ENCODE measurements at places on chromosomes 1 and 21. TPM values are rescaled to one million over a fixed set of nuclear protein-coding genes. Genes with fewer than 3 reads are reported as not detected.

FOXD3 gene
- total RNA-seq, result not detected

G0S2 gene
- not detected for total RNA-seq

C1orf87 gene
- not detected for total RNA-seq

GRCh38 chr21:31233711-31234110, 110.3 kb downstream of the TIAM1 start:
- DNase-seq, result no peak

DNA sequence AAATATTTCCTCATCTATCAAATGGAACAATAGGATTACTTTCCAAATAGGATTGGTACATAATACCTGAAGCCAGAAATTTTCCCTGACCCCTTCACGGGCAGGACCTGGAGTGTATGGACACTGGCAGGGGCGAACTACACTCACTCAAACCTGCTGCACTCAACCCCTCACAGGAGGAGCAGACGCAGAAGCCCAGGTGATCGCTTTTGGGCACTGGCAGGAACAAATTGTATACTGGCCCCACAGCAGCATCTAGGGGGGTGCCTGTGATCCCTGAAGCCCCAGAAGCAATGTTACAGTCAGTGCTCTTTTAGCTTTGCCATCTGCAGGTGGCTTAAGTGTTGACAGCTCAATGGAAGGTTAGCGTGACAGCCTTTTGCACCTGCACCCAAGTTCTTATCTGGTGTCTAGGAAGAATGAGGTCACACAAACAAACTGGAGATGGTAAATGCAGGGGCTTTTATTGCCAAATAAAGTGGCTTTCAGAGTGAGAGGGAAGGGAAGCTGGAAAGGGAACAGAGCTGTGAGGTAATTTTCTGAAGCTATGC, 199.2 kb upstream of the NEGR1 start:
- DNase-seq, result no peak

DNA sequence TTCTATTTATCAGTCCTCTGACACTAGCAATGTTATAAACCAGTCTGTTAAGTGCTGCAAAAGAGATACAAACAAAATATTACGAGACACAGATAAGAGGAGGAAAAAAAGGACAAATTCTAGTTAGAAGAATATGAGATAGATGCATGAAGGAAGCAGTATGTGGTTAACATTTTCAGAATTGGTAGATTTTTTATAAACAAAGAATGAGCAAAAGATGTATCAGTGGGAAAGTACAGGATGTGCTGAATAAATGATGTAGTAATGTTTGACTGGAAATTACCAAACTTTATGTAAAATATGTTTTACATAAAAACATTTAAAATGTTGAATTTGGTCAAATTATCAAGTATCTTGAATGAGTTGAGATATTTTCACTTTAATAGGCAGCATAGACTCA, 574.2 kb downstream of the NUF2 start:
- DNase-seq, result no peak

DNA sequence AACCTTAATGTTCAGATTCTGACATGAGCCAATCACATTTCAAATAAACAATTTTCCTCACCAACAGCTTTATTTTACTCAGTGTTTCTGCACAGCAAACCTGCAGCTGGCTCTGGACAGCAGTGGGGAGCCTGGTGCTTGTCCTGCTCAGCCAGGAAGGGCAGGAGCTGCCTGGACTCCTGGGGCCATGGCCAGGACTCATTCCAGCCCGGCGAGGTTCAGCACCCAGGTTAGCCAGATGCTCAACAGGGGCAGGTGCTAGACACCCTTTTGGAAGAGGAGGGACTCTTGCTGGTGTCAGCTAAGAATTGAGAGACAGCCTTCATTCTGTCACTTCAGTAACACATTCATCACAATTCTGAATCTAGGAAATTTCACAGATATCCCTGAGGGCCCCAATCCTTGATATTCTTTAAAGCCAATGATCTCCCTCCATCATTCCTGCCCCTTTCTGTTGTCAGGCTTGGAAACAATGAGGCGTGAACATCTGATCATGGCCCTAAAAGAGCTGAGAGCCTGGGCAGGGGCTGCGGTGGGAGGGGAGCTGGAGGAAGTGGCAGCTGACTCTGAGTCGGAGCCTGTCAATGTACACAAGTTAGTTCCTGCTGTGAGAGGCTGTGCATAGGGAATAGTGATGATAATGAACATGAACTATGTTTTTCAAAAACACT, 251.3 kb downstream of the SDCCAG8 start:
- DNase-seq, result no peak

DNA sequence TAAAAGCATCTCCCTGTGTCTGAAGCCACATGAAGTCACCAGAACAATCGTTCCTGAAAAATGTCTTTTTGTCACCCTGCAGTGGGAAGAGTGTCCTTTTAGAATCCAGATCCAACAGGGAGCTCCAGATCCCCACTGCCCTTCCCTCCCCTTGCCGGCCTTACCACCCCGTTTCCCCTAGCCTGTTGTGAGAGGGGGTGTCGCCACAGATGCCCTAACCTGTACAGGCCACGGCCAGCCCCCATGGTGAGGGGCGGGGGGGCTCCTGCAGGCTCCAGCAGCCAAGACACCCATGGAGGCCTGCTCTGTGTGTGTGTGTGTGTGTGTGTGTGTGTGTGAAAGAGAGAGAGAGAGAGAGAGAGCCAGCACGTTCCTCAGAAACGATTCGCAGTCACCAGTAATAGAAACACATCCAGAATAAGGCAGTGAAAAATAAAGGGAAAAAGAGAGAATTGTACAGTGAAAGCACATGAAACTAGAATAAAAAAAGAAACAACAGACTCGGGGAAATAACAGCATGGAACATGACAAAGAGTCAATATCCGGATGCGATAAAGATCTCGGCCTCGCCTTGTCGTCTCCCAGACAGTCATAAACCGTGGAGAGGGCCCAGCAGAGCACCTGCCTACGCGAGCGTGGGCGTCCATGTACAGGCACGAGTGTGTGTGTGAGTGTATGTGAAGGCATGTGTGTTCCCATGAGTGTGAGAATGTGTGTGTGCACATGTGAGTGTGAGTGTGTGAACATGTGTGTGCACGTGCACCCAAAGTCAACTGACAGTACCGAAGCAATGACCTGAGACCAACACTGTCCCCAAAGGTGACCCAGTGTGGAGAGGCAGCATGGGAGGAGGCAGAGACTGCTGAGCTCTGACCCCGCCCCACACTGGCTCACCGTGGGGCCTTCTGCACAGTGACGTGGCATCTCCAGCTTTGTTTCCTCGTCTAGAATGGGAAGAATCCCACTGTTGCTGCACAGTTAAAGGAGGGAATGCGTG, 303.8 kb downstream of the NPHP4 start:
- no peak for DNase-seq

DNA sequence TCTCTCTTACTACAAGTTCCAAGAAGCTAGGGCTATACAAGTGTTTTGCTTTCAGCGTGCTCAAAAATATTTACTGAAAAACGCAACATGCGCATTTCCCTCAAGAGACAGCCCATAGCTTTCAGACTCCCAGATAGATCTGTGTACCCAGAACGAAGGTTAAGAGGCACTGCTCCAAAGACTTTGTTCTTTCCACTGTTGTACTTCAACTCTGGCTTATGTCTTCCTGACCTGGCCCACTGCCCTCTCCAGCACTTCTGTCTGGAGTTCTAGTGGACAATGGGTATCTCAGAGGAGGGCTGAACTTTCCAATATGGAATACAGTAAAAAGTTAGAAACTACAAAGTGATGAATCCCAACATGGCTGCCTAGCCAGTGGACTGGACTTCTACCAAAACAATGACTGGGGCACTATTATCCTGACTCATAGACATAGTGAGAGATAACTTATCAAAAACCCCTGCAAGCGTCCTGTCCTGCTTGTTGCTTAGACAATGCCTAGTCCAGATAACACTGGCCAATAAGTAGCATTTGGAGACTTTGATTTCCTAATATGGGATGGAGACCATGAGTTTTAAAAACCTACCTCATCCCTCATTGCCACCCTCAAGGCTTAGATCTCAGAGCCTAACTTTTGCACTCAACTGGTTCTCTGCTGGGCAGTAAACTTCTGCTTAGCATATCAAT, 8.8 kb upstream of the ADAR start:
- no peak for DNase-seq

Data from activated CD8-positive, alpha-beta T cell treated with anti-CD3 and anti-CD28 coated beads, Interleukin-2, amount 10 ng/mL, durations not matched to agents 7 days and 5 days (primary cell).